GF-D8 (cell line): ENCODE measurements at places on chromosomes 1 and 21.

GRCh38 chr1:231106347-231106746 lies 55.5 kb upstream of the TRIM67 start:
- no peak for DNase-seq

GRCh38 chr1:102572637-102573036 lies 535.7 kb downstream of the COL11A1 start:
- no peak for DNase-seq

DNA sequence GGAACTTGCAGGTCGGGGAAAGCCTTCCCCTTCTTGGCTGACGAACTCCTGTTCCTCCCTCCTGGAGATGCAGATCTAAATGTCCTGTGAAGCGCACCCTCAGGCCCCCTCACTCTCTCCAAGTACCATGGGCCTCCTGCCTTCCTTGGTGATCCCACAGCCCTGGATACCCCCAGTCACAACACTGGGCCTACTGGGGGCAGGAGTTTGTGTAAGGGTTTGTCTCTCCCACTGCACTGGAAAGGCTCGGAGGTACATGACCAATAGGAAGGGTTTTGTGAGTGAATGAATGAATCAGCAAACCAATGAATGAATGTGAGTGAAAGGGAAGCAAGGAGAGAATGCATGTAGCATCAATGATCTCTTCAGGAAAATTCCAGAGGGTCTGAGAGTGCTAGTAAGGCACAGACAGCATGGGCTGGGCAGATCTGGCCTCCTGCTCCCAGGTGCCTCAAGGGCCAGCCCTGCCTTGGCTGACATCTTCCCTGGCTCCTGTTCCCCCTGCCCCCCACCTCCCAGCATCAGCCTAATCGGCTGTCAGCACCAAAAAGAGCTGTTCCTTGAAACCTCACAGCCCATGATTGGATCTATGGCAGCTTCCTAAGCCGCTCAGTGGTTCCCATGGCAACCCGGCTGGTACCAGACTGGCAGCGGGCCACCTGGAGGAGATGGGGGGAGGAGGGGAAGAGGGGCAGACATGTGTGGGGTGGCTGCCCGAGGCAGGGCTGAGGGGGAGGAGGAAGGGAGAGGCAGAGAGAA lies 95.8 kb downstream of the VWA5B1 start:
- DNase-seq, result no peak

DNA sequence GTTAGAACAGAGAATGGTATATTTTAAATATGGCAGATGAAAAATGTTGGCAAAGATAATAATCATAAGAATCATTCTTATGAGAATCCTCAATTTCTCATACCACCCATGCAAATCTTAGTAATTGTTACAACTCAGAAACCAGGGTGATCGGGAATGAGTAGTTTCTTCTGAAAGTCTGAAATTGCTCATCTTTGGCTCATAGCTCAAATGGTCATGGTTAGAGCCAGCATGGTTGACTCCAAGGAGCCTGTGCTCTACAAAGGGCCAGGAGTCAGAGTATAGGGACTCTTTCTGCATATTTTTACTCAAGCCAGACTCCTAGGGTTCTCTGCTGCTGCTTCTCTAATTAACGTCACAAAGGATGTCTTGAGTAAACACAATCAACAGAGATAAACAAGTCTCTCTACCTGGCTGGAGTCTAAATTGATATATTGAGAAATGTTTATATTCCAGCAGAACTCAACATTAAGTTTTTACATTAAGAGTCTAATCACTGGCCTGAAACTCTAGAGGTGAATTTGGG lies 1.9 kb upstream of the ETV3 start:
- no peak for DNase-seq

GRCh38 chr1:20875198-20875973 lies 88.3 kb upstream of the HP1BP3 start:
- no peak for DNase-seq

DNA sequence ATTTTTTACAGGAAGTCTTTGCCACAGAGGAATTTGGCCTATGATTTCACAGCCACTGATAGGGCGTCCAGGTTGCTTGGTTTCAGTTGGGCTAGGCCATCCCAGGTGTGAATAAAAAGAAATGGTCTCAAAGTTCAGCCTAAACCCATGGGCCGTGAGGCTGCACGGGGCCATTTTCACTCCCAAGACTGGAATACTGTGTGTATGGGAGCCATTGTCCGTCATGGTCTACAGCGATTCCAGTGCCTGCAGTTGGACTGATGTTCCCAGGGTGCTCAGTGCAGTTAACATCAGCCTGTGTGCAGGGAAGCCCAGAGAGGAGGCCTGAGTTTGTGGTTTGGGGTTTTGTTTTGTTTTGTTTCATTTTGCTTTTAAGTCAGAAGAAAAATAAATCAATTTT lies 133.2 kb downstream of the ADSS2 start:
- DNase-seq, result no peak

- no peak for DNase-seq
Measured at GRCh38 chr1:109490029-109490933, 3.6 kb upstream of the CYB561D1 start.

DNA sequence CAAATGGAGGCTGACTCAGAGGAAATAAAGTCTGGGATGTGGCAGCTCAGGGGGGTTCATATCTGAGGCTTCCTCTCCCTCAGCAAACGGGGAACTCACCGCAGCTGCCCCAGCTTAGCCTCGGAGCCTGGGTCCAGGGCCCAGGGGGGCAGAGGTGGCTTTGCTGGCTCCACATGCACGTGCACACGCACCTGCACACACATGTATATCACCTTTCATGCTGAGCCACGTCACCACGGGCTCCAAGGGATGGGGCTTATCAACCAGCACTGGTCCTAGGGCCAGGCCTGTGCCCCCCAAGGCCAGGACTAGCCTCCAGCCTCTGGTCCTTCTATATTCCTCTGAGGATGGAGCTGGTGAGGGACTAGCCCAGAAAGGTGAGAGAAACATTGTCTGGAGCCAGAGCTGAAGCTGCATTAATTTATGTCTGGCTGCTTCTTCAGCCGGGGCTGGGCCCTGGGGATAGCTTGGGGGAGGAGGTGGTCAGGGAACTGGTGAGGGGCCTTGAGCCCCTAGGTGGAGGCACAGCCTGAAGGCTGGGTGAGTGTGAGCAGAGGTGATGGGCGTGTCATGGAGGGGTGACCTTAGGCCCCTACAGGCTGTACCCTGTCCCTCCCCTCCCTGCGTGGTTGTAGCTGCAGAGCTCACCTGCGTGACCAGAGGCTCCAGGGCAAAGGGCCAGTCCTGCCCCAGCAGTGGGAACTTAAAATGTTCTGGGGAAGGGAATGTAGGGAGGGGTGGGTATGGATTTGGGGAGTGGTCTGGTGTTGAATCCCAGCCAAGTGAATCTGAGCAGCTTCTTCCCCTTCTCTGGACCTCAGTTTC lies 520.8 kb downstream of the PTPRU start:
- no peak for DNase-seq

- DNase-seq, result no peak
Measured at GRCh38 chr1:243917863-243918565, 68.0 kb upstream of the AKT3 start.

- no peak for DNase-seq
Measured at GRCh38 chr1:98919211-98919610, 85.5 kb downstream of the PLPPR5 start.

GRCh38 chr1:79100385-79100784 lies 93.9 kb upstream of the ADGRL4 start:
- DNase-seq, result no peak

DNA sequence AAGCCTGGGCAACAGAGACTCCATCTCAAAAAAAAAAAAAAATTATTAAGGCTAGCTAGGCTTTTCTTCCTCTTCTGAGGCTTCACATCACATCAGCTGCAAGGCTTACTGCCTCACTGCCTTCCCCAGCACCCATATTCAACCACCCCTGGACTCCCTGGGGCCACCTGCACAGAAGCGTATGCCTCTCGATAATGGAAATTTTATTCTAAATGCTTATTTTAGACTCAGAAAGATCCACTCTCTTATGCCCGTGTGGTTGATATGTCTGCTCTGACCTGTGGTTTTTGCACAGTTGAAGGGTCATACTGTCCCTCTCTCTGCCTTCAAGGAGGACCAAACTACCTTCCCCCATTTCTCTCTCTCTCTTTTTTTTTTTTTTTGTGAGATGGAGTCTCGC lies 1.5 kb upstream of the FCRLA start:
- DNase-seq, result no peak
